SW 1271 (cell line): ENCODE measurements at places on chromosomes 7 and 10.
A peak's percentile ranks its signal among the peaks of the same experiment; 100 is the strongest.

DNA sequence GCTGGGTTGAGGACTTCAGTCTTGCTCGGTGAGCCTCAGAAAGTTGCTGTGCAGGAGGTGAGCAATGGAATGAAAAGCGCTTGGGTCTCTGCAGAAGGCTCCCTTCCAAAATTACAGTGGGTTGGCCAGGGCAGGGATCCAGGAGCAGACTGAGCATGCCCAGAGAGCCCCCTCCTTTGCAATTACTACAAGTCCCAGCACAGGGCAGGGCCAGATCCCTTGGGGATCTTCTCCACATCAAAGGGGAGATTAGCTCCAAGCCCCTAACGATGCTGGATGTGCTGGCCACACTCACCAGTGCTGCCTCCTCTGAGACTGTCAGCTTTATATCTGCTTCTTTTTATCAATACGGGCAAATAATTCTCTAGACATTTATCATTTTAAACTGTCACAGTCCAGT, 337.5 kb downstream of the RPS24 start:
- DNase-seq: no peak

GRCh38 chr7:151632750-151633515, 113.2 kb upstream of the RHEB start:
- DNase-seq: no peak

- DNase-seq: no peak
Measured at GRCh38 chr7:100418930-100419659, 9.4 kb downstream of the ZCWPW1 start.

GRCh38 chr10:73650537-73651331, 5.1 kb downstream of the SYNPO2L start:
- no peak for DNase-seq

DNA sequence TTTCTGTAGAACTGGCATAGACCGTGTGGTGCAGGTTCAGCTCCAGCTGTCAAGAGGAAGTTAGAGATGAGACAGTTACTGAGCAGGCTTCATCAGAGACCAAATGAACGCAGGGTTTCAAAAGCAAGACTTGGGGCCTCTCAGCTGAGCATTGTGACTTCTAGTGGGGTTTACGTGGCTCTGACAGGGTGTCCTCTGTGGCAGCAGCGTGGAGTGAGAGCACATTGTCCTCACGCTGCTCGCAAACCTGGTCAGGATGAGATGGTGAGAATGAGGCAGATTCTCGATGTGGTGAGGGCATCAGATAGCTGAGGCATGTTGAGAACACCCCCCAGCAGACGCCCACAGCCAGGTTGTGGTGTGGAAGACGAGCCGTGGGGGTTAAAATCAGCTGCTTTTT, 126.0 kb downstream of the DNAJB6 start:
- no peak for DNase-seq

DNA sequence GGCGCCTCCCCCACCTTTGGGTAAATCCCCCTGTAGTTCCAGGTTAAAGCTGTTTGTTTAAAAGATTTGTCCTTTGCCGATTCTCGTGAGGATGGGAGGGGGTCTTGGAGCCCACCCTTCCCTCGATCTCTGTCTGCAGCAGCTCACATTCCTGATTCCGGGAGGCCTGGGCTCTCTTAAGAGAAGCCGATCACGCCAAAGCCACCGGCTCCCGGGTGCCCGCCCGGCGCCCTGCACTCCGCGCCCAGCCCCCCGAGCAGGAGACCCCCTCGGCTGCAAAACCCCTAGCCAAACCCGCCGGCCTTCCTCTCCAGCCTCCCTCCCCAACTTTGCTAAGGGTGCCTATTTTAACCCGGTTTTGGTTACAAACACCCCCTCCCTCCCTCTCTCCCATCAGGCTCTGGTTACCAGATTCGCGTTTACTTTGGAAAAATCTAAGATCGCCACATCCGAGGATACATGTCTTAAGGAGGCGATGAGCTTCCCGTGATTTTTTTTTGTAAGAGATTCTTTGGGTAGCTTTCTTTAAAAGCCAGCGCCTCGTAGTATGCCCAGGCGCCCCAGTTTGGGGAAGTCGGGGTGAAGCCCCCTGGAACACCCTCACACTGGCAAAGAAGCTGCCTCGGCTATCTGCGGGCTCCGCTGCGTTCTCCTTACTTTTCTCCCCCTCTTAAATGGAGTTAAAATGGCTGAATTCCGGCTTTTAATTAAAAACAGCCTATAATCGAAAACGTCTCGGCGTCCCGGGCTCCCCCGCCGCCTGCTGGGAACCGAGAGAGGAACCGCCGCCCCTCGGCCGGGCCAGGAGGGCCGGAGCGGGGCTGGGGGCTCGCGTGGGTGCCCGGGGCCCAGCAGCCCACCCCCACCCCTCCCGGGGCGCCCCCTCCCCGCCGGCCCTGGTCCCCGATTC, 983 bp downstream of the TNRC18 start:
- peak; percentile 62 for DNase-seq

- no peak for DNase-seq
Measured at GRCh38 chr10:8894148-8894547, 839.7 kb downstream of the GATA3 start.

DNA sequence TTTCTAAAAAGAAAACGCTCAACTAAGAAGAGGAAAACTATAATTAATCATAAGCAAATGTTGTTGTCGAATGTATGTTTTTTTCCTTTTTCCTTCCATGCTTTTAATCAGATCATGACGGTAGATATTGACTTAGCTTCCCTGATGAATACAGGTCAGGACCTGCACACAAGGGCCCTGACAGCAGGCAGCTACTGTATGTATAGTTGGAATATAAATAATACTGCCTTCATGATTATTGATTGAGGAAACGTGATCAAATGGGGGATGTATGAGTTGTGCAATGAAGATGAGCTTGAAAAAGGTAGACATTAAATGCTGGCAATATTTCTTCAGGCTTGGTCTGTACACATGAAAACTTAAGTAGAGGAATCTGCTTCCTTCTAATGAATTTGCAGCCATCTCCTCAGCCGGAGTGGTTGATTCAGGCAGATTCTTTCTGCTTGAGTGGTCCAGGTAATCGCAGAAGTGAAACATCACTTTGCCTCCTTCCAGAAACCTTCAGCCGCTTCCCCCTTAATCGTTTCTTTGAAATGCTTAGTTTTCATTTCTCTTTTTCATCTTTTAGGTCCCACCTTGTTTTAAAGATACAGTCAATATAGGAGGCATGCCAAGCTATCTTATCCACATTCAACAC, 656.5 kb downstream of the SDK1 start:
- no peak for DNase-seq

DNA sequence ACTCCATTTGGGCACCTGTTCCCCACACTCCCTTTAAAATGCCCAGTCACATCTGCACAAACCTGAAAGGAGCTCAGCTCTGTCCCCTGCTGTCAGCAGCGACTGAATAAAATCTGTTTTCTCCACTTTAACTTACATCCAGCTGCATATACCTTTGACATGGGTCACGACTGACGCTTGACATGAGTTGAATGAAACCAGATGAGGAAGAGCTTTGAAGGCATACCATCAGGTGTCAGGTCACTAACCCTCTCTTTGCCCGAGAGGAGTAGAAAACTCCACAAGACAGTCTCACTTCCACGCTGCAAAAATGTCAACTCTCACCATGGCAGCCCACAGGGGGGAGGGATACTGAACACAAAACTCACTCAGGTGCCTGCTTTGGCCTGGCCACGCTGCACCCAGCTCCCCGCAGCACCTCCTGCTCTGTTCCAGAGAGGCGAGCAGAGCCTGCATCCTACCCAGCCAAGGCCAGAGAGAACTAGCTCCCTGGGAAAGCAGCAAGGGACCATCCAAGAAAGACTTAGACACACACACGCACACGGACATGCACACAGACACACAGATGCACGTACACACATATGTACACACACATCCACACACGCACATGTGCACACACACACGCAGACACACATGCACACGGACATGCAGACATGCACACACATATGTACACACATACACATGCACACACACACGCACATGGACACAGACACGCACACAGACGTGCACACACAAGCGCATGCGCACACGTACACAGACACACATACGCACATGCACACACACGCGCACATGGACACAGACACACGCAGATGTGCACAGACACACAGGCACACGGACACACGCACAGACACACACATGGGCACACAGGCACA, 191.0 kb downstream of the MAD1L1 start:
- no peak for DNase-seq

DNA sequence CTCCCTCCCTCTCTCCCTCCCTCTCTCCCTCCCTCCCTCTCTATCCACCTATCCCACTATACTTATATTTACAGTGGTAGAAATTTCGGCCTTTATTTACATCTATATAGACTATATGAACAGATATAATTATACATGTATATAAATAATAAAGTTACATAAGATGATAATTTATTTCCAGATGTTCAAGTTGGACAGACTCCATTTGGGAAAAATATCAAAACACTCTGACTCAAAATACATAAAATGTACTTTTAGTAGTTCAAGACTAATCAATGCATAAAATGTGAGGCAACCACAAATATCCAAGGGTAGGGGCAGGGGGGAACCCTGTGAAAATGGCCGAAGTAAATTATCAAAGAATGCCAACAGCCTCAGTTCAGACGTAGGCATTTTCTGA, 203.0 kb downstream of the FANK1 start:
- no peak for DNase-seq

- no peak for DNase-seq
Measured at GRCh38 chr10:59337201-59337652, 25.1 kb downstream of the FAM13C start.

DNA sequence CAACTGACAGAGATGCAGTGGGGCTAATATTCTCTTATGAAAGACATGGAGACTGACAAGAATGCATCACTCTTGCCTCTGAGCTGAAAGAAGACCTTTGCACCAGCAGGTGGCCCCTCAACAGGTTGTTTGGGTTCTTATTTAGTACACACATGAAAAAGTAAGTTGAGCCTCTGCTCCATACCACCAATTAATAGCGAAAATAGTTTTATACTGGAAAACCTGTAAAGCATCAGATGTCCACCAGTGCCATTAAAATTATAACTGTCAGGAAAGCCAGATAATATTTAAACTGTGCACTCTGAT, 26.3 kb upstream of the FAM13C start:
- no peak for DNase-seq

DNA sequence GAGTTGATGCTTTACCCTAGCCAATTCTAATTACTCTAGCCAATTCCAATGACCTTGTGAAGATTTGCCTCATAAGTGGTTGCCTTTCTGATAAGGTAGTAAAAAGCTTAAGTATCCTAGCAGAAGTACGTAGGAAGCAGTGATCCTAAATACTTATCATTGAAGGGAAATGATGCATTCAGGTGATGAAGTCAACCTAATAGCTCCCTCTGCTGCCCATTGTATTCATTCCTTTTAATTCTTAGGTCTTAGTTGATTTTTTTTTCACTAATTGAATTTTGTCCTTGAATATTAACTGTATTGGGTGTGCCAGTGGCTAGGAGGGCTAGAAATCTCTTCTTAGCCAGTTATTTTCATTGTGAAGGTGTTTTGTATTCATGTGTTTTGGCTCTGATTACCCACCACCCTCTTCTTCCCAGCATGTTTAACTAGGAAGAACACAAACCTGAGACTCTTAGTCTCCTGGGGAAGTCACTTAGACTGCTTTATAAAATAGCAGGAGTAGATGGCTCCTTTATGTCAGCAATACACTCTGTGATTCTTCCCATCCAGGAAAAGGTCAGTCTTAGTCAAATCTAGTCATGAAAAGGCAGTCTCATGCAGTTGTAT, 46.3 kb downstream of the PLEKHA8 start:
- no peak for DNase-seq

DNA sequence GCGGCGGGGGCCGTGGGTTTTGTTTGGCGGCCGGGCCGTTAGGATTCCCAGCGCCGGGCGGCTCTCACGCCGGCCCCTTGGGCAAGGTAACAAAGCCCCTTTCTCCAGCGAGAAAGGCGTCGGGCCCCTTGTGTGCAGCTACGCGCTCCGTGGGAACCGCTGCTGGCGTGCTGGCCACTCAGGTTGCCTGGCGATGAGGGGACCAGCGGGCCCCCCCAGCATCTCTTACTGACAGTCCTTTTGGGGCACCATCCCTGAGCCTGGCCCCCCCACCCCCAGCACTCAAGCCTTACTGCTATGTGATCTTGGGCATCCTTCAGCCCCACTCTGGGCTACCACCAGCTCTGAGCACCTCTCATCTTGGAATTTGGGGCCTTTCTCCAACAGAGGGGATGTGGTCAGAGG, 1.8 kb downstream of the LFNG start:
- DNase-seq: no peak

DNA sequence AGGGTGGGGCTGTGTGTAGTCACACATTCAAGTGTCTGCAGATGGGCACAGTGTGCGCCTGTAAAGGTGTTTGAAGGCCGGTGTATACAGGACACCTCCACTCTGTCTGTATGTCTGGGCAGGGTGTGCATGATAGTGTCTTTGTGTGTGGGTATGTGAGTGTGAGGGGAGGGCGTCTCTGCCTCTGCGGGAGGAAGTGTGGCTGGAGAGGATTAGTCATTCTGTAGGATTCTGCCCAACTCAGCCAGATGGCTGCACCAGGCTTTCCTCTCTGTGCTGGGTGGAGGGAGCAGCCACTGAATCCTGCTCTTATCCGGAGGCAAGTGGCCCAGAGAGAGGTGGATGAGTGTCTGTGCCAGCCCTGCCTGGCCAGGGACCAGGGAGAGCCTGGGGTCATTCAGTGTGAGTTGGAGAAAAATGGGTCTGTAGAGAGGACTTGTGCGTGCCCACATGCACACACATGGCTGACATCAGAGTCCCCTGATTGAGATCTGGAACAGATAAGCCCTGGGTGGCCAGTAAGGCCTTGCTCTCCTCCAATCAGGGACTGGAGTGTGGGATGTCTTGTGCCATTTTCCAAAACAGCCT, 1.7 kb downstream of the SFXN3 start:
- DNase-seq: peak; percentile 67

GRCh38 chr7:13826752-13827151, 162.7 kb downstream of the ETV1 start:
- DNase-seq: no peak

- DNase-seq: no peak
Measured at GRCh38 chr10:121405549-121405948, 192.7 kb downstream of the FGFR2 start.

- no peak for DNase-seq
Measured at GRCh38 chr7:12590559-12590958, 20.0 kb downstream of the SCIN start.

DNA sequence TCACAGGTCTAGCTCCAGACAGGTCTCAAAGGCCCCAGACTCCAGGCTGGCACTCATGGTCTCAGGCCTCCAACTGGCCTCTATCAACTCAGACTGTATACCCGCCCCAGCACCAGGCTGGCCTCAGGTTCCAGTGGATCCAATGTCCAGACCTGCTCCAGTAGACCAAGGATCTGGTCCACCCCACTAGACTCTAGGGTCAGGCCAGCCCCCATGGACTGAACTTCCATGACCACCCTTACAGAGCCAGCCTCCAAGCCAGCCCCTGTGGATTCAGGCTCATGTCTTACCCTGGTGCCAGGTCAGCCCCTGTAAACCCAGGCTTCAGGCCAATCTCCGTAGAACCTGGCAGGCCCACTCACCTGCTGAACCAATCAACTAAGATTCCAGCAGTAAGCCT, 16.8 kb upstream of the GNAT3 start:
- DNase-seq: no peak

GRCh38 chr7:98358706-98359105, 42.2 kb downstream of the BAIAP2L1 start:
- DNase-seq: no peak
